Stimulated activated effector memory CD8-positive, alpha-beta T cell treated with anti-CD3 and anti-CD28 coated beads, Interleukin-12 subunit alpha, Interleukin-12 subunit beta, amount 100 ng/mL, for 72 hours (primary cell): ENCODE measurements at places on chromosomes 5 and 9.

GRCh38 chr5:41524174-41524573, 13.8 kb upstream of the PLCXD3 start:
- no peak for DNase-seq

DNA sequence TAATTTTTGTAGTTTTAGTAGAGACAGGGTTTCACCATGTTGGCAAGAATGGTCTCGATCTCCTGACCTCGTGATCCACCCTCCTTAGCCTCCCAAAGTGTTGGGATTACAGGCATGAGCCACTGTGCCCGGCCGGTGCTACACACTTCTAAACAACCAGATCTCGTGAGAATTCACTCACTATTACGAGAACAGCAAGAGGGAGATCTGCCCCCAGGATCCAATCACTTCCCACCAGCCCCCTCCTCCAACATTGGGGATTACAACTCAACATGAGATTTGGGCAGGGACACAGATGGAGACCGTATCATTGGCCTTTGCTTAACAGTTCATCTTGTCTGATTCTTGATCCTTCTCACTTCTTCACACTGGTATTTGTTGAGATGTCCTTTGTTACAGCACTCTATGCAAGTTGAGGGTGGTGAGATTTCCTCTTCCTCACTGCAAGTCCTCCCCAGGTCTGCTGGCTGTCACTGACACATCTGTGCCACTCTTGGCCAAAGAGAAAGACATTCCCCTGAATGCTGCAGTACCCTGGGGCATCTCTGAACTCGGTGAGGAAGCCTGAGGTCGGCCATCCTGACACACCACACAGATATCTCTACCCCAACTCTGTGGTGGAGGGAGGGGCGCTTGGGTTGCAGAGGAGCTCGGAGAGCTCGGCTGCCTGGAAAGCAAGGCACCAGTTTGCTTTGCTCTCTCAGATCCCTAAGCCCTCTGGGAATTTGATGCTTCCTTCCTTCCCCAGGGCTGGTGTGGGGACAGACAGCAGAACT, 4.2 kb upstream of the SUB1 start:
- DNase-seq: no peak

DNA sequence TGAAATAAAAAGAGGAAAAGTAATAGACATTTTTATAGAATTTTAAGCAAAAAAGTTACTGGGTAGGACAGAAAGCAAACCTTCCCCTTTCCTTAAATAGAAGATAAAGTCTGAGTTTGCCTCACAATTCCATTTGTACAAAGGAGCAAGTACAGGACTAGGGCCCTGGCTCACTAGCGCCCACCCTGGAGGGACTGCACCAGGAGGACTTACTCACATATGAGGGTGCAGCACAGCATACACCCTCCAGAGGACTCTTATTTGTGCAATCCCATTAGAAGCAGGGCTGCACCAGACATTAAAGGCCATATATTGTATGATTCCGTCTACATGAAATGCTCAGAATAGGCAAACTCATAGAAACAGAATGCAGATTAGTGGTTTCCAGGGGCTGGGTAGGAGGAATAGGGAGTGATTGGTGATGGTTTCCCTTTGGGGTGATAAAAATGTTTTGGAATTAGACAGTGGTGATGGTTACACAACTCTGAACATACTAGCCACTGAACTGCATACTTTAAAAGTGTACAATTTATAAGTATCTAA, 4.5 kb downstream of the REEP5 start:
- no peak for DNase-seq

DNA sequence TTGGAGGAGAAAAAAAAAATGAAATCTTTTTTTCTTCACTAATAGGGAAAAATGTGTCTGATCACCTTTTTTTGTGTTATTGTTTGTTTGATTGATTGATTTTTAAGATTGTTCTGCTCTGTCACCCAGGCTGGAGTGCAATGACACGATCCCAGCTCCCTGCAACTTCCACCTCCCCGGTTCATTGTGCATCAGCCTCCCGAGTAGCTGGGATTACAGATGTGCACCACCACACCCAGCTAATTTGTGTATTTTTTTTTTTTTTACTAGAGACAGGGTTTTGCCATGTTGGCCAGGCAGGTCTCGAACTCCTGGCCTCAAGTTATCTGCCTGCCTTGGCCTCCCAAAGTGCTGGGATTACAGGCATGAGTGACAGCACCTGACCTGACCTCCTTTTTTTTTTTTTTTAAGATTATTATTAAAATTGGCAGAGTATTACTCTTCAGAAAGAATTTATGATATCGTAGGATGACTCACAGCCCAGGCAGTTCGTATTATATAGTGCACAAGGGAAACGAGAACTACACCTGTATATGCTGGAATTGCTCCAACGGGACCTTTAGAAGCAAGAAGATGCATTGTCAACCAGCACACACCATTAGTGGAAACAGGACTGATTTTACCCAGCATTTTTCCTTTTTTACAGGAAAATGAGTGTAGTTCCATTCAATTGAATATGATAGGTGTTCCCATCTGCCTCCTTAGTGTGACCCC, 27.7 kb downstream of the FUBP3 start:
- DNase-seq: no peak

DNA sequence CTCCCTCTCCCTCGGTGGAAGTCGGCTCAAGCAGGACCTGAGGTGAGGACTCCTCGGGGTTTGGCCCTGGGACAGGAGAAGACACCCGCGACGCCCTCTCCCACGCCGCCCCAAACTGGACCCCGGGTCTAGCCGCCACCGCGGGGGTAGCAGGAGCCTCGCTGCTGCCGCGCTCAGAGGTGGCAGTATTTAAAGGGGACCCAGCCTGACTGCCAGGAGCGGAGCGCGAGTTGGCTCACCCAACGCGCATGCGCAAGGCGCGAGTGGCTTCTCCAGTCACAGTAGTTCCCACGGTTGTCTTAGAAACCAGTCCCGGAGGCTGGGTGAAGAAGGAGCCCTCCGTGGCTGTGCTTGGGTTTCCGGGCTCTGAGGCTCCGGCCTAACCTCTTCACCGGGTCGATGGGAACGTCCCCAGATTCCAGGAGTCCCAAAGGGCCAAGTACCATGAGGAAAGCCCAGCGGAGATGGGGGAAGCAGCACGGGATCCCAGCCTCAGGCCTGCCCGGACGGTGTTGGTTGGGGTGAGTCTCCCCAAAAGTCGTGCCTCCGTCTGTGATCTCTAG, 477.8 kb downstream of the SPATA31A7 start:
- DNase-seq: no peak

- DNase-seq: no peak
Measured at GRCh38 chr9:37371565-37372464, 50.7 kb upstream of the GRHPR start.

GRCh38 chr5:81239613-81240012, 6.5 kb downstream of the CKMT2 start:
- DNase-seq: no peak

DNA sequence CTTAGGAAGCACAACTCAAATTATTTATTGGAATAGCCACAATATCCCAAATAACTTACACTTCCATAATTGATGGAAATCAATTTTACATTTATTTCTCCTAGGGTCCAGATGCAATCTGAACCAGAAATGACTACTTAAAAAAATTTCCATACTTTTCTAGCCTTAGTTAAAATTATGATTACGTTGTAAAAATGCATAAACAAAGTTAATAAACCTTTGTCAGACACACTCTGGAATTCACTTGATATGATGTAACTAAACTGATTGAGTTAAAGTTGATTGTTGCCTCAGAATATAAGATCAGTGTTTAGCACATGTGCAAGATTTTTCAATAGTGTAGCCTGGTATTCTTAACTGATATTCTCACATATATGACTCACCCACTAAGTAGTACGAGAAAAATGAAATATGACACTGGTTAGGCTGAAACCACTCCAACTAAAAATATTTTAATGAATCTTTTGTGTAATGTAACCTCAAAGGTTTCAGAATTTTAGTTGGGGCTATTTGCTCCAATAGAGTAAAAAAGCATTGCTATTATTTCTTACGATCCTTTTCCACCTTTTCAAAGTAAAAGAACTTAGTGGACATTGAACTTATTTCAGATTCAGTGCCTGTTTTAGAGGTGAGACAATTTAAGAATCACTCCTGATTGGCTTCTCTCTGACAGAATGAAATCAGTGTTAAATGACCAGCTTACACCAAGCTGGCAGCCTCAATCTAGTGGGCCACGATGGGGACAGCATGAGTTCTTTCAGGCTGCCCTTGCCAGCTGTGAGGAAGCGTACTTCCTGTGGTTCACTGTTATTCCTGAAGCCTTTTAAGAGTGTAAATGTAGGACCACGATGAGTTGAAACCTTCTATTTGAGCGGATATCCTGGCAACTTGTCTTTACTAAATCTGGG, 277.2 kb upstream of the CDH9 start:
- DNase-seq: no peak

DNA sequence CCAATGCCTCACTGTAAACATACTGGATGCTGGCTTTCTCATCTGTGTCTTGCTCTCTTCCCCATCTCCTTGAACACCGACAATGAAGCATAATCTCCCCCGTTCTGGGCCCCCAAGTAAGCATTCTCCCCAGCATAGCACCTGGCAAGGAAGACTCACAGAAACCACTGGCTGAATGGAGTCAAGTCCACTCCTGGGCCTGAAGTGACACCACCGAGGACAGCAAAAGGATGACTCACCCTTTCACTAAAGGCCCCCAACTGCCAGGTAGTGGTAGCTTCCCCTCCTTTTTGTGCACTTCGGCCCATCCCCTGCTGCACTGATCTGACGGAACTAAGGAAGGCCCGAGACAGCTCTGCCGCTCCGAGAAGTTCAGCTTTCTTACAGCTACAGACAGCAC, 9.4 kb downstream of the VDAC1 start:
- DNase-seq: no peak
